ENCODE measurements at places on chromosomes 7 and 10.

DNA sequence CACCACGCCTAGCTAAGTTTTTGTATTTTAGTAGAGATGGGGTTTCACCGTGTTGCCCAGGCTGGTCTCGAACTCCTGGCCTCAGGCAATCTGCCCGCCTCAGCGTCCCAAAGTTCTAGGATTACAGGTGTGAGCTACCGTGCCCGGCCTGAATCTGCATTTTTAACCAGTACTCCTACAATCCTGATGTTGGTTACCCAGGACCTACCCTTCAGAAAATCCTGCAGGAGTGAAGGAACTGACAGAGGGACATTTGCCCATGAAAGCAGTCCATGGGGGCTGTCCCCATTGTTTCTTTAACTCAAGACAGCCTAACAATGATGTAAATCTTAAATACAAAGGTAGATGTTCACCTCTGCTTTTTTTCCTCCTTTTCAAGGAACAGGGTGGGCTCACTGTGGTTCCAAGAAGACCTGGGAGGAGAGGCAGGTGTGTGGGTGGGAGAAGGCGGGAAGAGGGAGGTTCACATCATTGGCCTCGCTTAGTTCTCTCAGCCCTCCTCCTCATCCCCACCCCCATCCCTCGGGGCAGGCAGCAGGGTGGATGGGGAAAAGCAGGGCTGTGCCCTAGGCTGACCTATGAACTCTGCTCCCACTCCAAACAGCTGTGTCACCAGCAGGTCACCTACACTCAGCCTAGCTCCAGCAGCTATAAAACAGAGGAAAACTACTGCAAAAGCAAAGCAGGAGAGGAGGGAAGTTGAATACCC lies 13.5 kb downstream of the LRRC20 start:
- no peak for DNase-seq

DNA sequence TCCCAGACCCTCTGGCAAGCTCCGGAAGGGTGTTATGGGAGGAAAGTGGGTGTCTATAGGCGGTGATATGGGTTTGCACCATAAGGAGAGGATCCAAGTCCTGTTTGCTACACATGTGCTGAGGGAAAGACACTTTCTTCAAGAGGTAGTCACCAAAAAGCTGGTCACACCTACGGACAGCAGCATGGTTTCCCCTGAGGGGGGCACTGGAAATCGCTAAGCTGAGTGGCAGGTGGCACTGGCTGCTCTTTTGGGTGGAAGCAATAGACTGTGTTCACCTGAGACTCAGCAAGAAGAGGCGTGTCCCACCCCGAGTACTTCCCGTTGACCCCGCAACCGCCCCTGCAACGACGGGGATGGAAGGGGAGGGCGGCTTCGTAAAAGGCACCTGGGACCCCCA lies 1.8 kb upstream of the FOXI2 start:
- DNase-seq: no peak

DNA sequence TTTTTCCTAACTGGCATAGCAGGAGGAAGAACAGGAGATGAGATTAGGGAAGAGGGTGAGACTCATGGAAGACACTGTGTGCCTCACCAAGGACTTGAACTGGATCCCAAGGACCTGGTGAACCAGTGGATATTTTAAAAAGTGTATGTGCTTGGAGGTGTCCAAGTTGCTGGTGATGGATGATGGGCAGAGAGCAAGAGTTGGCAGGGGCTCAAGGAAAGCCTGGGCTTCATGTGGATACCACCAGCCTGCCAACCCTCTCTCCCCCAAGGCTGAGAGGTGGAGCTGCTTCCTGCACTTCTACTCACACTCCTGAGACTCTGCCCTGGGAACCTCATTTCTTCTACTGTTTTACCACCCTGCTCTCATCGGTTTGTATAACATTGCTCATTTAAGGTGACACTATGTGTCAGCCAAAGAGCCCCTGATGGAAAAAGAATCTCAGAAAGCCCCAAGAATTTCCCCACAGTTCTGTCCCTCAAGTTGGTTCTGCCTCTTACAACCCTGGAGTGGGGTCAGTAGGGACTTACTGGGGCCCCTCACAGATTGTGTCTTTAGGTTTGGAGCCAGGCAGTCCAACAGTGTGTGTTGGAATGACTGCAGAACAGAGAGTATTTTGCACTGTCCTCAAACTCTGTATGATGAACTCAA lies 56.2 kb upstream of the PDCD4 start:
- no peak for DNase-seq

- DNase-seq: no peak
Observed at GRCh38 chr10:93875032-93875358, 18.8 kb upstream of the SLC35G1 start.

- no peak for DNase-seq
Observed at GRCh38 chr10:68364101-68364886, 31.6 kb upstream of the PBLD start.

DNA sequence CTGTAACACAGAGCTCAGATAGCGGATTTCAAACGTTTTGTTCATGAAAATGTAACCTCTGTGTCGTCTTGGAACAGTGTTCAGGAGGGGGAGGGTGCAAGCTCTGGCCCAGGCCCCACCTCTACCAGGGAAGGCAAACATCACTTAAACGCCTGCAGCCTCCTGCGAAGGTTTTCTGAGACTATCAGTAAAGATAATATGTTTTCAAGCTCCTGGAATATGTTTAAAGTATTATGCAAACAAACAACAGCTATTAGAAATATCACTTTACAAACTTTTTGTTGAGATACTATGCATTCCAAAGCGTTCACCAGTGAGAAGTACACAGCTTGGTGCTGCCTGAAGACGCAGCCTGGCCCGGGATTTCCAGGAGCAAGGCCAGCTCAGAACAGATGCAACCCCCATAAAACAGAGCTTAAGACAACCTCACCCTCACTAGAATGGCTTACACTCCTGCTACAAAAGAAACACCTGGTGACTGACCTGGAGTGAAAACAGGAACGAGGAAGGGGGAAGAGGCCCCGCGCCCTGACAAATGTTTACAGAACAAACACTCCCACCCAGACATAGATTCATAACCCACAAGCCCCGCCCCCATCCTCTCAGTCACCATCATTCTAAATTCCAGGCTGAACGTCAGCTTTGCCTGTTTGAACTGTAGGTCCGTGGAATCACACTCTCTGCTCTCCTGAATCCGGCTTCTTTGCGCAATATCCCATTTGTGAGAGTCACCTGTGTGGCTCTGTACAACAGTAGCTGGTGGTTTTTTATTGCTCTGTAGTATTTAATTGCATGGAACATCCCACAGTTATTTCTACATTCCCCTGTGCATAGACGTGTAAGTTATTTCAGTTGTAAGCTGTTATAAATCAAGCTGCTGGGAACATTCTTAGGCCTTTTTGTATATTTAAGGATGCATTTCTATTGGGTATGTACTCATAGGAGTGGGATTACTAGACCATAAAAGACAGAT lies 155.0 kb downstream of the PTPRN2 start:
- DNase-seq: peak; percentile 85

DNA sequence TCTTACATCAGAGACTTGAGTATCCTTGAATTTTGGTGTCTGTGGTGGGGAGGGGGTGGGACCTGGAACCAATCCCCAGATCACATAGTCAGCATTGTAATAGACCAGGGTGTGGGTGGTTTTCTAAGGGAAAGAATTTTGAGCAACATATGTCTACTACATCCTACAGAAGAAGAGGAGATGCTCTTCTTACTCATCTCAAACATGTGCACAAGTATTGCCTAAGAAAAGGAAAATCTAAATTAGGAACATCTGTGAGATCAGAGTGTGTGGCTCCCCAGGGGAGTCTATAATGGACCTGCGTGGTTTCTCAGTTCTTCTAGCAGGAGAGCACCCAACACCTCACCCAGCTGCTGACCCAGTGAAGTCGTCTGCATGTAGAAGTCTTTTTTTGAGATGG lies 148.8 kb downstream of the CCDC3 start:
- no peak for DNase-seq

- no peak for DNase-seq
Observed at GRCh38 chr7:98821348-98821747, 48.5 kb downstream of the TMEM130 start.

DNA sequence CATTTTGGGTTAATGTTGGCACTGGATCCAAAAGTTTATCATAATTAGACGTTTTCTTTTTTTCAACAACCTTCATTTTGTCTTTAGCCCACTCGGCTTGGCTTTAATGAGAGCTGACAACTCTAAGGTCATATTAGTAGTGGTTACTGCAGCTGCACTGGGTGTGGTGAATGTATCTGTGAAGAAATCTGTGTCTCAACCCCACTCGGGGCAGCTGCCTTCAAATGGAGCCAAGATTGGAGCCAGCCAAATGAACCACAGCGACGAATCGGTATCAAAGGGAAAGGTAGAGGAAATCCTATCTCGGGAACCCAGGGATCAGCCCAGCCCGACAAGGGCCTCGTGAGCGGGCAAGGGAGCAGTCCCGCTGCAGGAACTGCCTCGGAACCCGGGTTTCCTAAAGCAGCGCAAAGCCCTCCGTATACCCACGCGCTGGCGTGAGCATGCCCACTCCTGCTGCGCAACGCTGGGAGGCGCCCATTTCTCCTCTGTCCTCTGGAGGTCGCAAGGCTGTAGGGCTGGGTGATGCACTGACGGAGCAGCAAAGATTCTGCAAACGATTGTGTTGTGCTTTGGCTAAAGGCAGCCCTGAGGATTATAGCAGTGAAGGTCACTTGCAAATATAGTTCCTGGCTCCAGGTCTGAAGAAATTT lies 98.7 kb upstream of the MBL2 start:
- no peak for DNase-seq

GRCh38 chr10:71031603-71032002 lies 143.2 kb upstream of the PCBD1 start:
- DNase-seq: no peak

GRCh38 chr10:118841881-118842605 lies 87.3 kb upstream of the CACUL1 start:
- no peak for DNase-seq

DNA sequence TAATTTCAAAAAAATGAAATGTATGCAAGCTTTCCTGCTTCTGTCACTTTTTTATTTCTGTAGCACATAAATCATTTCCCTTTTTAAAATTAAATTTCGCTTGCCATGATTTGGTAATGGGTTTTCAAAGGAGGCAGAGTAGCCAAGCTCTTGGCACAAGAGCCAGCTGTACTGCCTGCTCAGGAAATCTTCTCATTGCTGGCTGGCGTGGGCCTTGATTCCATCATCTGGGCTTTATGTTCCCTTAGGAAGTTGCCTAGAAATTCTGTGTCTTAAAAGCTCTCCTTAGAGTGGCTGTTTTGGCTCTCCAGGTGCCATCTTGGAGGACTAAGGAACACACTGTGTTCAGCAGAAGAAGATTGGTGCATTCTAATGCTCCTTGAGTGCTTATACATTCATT lies 107.4 kb downstream of the ARID5B start:
- DNase-seq: no peak

GRCh38 chr7:6290319-6290741 lies 17.9 kb upstream of the CYTH3 start:
- DNase-seq: no peak

GRCh38 chr10:30412901-30413300 lies 21.1 kb upstream of the MAP3K8 start:
- DNase-seq: no peak

GRCh38 chr10:58239561-58240169 lies 28.0 kb downstream of the IPMK start:
- DNase-seq: no peak

DNA sequence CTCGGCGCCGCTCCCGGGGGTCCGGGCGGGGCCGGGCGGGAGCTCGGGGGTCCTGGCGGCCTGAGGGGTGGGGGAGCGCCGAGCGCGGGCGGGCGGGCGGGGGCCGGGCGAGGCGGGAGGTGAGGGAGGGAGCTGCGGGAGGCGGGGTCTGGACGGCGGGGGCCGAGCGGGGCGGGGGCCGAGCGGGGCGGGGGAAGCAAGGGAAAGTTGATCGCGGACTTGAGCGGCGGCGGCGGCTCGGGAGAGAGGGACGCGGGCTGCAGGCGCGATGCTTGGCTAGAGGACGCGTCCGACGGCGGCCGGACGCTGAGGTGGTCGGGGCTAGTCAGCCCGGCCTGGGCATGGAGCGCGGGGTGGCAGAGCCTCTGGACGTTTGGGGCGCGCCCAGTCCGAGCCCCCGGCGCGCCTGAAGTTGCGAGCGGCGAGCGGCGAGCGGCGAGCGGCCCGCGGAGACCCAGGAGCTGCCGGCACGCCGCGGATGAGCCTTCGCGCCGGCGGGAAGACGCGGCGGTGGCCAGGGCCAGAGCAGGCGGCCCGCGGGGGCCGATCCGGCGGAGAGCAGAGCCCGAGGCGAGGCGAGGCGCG lies at the start of gene CDH23:
Gene CDH23, plus strand, starts transcription at position 210 of the 585 bp plus-strand sequence. CDS start 42,912 bp downstream, outside the sequence.
- no peak for DNase-seq

DNA sequence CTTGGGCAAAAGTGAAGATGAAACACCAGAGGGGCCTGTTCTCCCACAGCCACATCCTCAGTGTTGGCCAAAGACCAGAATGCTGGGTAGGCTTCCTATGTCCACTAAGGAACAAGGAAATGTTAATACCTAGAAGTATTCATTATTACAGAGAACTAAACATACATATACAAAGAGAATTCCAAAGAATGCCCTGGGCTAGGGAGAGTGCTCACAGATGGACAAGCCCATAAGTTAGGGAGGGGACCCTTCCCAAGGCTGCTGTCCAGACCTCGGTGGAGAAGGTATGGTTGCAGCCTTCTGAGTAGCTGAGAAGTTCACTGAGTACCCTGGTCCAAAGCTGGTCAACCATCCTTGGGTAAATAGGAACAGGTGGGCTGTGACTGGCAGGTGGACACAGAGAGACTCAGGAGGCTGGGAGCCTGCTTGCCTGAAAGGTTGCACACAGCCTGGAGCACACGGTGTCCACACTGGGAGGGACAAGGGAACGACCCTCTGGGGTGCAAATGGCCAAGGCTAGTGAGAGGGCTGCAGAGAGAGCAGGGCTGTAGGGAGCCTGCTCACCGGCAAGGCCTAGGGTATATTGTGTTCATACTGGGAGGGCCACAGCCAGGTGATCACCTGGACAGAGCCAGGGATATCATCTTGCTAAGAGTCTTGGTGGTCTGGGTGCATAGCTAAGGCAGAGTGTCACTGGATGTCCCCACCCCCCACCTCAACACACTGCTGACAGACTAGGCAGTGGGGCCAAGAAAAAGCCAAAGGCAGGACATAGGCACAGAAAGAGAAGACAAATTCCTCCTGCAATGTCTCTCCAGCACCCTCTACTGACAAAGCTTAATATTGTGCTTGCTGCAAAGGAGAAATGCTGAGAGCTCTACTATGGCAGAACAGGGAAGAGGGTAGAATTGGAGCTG lies 40.3 kb downstream of the CPVL start:
- peak; percentile 75 for DNase-seq

- DNase-seq: no peak
Observed at GRCh38 chr10:3720228-3721019, 64.6 kb downstream of the KLF6 start.

GRCh38 chr10:33325929-33326328 lies 8.5 kb downstream of the NRP1 start:
- DNase-seq: no peak

DNA sequence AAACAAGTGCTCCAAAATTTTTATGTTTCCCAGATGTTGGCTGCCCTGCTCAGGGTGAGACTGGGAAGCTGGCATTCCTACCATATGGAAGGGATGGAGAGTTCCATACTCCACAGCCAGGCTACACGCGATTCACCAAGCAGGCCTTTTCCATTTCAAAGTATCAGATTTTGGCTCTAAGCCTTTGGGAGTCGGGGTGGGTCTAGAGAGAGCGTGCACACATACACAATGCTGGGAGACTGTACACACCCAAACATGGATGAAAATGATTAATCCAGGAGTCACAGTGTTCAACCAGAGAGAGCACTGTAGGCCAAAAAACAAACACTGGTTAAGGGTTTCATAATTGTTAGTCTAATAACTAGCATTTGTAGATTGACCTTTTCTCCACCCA lies 295.0 kb downstream of the BICC1 start:
- DNase-seq: no peak

GRCh38 chr10:62133618-62134017 lies 135.0 kb downstream of the RTKN2 start:
- no peak for DNase-seq

All from NCI-H1092 (cell line).